ENCODE measurements at places on chromosomes 12 and 14.

DNA sequence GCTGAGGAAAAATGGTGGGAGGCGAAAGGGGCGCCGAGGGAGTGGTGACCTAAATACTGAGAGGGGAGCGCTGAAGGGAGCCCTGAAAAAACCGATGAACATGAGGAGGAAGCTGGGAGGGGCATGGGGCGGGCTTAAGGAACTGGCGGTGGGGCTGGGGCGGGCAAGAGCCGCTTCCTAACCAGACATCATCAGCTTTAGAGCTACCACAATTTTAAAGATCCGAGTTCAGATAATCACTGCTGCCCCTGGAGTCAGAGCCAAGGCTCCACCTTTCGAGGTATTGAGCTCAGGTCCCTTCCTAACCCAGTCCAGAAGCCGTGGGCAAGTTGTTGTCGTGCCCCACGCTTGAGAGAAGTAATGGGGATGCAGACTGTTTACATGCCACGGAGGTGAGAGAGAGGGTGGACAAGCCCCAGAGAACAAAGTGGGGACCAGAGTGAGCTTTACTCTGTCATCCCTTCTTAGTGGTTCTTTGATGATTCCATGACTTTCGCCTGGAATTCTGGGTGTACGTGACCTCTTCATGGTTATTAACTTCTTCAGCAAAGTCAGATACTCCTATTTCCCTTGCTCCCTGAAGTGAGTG, 393 bp downstream of the ORMDL2 start:
- no peak for DNase-seq

DNA sequence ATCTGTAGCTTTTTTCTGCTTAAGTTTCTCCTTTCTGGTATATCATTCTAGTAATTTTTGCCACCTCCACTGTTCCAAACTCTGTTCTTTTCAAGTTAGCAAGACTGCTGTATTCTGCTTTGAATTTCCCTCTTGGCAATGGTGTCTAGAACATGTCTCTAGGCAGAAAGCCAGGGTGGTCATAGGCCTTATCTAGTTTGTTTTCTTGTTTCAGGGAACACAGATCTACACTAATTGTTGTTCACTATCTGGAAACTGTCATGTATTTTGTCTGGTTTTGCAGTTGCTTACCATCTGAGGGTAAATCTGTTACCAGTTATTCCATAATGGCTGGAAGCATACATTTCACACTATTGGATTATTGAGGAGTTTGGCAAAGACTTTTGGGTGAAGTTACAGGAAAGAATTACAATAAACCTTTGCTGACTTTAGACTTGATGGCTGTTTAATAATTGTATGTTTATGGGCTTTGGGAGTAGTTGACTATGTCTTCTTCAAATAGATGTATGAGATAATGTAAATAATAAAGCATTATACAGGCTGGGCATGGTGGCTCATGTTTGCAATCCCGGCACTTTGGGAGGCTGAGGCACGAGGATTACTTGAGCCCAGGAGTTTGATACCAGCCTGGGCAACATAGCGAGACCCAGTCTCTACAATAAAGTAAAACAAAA, 41.4 kb downstream of the FUT8 start:
- no peak for DNase-seq

- DNase-seq: no peak
These were observed 16.9 kb upstream of the SLC6A15 start for GRCh38 chr12:84929501-84929900.

GRCh38 chr14:95431199-95432143, 85.0 kb downstream of the SYNE3 start:
- no peak for DNase-seq

DNA sequence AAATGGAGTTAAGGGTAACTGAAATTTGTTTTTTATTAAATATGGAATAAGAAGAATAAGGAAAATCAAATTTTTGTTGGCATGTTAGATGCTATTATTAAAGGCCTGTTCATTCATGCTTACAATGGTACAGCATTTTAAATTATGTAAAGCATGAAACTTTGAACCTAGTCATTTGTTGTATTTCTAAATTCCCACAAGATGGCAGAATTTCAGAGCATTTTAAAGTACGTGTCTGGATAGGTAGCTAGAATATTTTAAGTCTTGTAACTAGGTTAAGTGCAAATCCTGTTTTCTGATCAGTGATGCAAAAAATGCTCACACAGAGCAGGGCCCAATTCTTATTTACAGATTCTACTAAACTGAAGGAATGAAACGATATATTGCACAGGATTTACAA, 585.6 kb upstream of the MIS18BP1 start:
- no peak for DNase-seq

- no peak for DNase-seq
These were observed 166.0 kb downstream of the RPS29 start for GRCh38 chr14:49420201-49420600.

DNA sequence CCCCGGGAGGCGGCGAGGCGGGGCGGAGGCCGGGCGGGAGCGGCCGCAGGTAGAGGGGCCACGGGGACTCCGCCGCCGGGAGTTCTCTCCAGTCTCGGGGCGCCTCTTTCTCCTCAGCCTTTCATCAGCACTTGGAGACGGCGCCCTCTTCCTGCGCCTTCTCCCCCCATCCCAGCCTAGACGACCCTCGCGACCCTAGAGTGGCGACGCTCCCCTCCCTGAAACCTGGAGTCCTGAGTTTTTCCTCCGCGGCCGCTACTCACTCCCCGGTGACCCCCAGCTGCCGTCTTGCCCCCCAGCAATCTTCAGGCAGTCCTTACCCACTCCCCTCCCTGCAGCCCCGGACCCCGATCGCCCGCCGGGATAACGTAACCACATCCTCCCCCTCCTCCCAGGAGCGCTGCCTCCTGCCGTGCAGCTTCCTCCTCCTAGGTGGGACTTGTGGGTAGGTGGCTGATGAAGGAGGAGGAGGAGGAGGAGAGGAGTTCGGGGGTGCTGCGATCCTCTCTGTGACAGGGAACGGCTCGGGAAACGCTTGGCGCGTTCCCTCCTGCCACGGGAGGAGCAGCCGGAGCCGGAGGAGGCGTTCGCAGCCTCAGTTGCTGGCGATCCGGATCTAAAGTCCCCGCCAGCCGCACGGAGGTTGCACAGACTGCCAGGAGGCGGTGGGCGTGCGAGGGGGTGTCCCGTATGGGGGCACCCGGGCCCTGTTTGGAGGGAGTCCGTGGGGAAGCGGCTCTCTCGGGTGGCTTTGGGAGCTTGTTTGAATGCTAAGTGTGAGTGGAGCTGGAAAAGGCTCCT, 891 bp downstream of the PLEKHA5 start:
- DNase-seq: no peak

- DNase-seq: no peak
These were observed 6.1 kb downstream of the KMT2D start for GRCh38 chr12:49054524-49054923.

DNA sequence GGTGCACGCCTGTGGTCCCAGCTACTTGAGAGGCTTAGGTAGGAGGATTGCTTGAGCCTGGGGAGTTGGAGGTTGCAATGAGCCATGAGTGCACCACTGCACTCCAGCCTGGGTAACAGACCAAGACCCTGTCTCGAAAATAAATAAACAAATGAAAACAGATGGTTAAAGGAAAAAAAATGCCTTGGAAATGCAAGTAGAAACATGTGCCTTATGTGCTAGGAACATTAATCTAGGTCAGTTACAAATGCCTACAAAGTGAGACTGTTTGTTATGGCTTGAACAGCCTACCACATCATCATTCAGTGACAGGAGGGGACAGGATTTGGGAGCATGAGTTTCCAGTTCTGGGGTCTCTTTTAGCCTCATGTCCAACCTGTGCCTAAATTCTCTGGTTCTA, 52.4 kb upstream of the BCAT1 start:
- no peak for DNase-seq

- no peak for DNase-seq
These were observed 148.6 kb upstream of the CPSF6 start for GRCh38 chr12:69090722-69091121.

- no peak for DNase-seq
These were observed 120.7 kb downstream of the C12orf75 start for GRCh38 chr12:105451211-105451610.

- peak; percentile 41 for DNase-seq
These were observed at the start of gene HOXC5 for GRCh38 chr12:54032627-54033100. Gene HOXC5, plus strand, starts transcription at chr12:54033050. Its CDS starts 73 bp downstream, at chr12:54033123.

GRCh38 chr12:57416039-57416996, 14.5 kb downstream of the R3HDM2 start:
- DNase-seq: no peak

DNA sequence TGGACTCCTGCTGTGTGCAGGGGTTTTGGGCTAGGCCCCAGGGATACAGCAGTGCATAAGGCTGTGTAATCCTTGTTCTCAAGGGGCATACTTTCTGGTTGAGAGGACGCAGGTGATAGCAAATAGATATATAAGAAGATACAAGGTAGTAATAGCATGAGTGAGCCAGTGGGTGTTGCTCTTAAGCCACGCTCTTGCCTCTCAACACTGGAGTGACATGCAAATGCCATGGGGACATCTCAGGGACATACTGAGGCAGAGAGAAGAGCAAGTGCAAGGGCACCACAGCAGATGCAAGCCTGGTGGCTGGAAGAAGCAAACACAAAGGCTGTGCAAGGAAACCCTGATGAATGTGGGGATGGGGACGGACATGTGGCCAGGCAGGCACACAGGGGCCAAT, 223.3 kb downstream of the CHST11 start:
- no peak for DNase-seq

DNA sequence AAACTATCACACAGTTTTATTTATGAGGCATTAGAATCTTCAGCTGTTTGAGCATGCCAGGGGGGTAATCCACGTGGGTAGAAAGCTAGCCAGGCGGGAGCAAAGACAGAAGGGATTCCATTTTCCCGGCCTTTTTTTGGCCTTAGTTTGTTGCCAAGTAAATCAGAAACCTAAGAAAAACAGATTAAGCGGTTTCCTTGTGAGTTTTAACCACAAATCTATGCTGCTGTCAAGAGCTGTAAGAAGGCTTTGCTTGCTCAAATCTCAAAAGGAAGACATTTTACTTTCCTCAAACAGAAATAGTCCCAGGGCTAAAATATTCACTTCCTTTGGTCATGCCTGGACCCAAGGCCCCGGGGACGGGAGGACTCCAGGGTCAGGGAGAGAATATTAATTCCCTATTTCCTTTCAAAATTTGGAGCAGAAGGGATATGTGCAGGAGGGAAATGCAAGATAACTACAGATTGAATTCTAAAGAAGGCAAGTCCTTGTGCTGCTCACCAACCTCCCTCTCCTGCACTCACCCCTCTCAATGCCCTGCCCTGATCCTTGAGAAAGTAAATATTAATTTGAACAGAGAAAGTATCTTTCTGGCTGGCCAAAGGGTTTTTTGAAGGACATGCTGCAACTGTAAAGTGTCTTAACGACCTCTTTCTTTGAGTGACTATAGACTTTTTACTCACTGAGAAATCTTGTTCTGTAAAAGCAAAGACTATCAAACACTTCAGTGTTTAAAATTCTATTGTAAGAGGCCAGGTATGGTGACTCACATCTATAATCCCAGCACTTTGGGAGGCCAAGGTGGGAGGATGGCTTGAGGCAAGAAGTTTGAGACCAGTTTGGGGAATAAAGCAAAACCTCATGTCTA, 75.7 kb downstream of the HSD17B6 start:
- no peak for DNase-seq

DNA sequence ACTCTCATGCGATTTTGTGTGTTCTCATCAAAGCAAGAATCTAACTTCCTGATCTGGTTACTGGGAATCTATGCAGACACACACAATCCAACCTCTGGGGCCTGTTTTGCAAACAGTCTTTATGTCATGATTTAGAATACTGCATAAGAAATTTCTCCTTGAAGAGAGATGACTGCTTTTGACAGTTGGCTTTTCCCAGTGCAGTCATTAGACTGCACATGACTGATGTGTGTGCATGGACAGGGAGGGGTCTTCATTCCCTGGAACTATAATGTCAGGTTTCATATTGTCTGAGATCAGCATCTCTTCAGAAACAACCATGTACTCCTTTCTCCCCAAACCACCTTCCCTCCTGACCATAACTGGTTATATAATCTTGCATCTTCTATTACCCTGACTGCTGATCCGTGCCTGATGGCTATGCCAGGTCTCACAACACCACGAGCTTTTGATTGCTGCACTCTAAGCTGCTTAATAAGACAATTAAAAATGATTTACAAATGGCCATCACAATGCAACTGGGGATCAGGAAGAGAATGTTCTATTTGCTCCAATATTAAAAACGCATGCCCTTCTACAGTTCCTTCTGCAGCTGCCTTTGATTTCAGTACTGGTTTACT, 995.4 kb downstream of the NRXN3 start:
- DNase-seq: no peak

DNA sequence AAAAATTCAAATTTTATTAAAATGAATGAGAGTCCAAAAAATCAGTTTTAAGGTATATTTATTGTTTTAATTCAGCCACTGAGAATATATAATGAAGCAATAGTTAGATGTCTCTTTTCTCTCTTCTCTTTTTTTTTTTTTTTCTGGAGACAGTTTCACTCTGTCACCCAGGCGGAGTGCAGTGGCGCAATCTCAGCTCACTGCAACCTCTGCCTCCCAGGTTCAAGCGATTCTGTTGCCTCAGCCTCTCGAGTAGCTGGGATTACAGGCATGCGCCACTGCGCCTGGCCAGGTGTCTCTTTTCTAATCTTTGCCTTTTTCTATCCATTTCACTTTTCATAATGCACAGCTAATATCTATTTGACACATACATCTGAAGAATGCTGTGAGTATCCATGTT, 307.1 kb upstream of the RGS6 start:
- DNase-seq: no peak

DNA sequence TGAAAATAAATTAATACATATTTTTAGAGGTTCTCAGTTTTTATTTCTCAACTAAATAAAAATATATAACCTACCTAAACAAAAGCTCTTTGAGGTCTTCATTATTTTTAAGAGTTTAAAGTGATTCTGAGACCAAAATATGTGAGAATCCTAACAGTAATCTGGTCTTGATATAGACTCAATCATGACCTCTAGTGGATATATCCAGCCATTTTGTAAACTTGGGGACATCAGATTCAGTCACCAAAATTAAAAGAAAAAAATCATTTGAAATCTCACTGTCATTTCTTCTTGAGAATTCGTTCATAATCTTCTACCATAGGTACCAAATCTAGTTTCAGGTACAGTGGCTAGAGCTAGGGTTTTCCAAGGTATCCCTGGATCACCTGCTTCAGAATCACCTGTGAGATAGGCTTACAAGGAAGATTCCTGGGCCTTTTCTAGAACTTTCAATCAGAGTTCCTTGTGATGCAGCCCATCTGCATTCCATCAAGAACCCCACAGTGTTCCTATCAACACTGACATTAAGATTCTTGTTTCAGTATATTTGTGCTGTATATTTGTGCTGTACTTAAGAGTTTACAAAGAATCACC, 214.9 kb downstream of the ADAMTS20 start:
- DNase-seq: no peak

- no peak for DNase-seq
These were observed 12.2 kb downstream of the CHURC1 start for GRCh38 chr14:64926398-64926995.

GRCh38 chr14:94974422-94974821, 182.9 kb downstream of the DICER1 start:
- no peak for DNase-seq
